ENCODE measurements at places on chromosomes 11 and 22.
A peak's percentile ranks its signal among the peaks of the same experiment; 100 is the strongest.

- no peak for DNase-seq
Observed at GRCh38 chr22:22519591-22519990, 479 bp downstream of the ZNF280A start.

DNA sequence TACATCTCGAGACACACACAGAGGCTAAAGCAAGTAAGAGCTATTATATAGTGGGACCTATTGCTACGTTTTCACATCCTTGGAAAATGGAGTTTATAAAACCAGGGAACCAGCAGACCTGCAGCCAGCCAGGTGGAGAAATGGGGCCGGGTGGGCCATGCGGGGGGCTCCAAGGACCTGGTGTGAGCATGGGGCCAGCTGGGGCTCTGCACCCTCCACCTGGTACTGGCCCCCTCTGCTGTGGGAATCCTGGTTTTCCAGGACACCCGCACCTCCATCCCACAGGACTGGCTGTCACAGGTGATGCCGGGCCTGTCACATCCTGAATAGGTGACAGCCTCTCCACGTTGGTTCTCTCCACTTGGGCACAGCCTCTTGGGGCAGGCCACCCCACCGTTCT lies 11.3 kb downstream of the DHCR7 start:
- DNase-seq: no peak

DNA sequence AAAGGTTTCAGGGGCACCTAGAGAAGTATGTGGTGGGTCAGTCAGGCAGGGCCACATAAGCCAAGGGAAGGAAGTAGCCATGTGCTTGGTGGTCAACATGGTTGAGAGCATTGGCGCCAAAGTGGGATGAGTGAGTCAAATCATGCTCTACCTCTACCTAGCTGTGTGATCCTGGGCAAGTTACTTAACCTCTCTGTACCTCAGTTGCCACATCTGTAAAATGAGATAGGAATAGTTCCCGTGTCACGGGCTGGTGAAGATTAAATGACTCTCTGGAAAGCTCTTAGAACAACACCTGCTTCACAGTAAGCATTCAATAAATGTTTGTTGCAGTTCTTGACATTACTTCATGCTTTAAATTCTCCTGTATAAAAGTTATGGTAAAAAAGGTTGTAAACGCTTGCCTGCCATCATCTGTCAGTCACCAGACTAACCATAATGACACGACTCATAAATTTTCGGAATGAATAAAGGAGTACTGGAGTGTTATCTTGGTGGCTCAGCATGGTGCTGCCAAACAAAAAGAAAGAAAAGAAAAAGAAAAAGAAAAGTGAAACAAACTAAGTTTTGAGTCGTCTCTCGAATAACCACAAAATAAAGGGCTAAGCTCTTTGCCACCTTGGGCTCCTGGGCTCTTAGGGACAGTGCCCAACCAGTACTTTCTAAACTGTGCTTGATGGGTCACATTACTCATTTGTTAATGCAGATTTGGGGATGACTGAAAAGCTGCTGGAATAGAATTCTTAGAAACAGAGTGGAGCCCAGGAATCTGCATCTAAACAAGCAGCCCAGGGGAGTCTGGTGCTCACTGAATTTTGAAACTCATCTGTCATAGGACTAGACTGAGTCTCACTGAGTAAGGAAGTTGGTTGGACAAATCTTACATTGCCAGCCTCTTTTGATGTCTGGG lies 107.6 kb downstream of the LDLRAD3 start:
- no peak for DNase-seq

GRCh38 chr22:27382947-27383346 lies 418.6 kb downstream of the MN1 start:
- DNase-seq: no peak

- DNase-seq: no peak
Observed at GRCh38 chr11:117127171-117127901, 16.8 kb upstream of the PAFAH1B2 start.

DNA sequence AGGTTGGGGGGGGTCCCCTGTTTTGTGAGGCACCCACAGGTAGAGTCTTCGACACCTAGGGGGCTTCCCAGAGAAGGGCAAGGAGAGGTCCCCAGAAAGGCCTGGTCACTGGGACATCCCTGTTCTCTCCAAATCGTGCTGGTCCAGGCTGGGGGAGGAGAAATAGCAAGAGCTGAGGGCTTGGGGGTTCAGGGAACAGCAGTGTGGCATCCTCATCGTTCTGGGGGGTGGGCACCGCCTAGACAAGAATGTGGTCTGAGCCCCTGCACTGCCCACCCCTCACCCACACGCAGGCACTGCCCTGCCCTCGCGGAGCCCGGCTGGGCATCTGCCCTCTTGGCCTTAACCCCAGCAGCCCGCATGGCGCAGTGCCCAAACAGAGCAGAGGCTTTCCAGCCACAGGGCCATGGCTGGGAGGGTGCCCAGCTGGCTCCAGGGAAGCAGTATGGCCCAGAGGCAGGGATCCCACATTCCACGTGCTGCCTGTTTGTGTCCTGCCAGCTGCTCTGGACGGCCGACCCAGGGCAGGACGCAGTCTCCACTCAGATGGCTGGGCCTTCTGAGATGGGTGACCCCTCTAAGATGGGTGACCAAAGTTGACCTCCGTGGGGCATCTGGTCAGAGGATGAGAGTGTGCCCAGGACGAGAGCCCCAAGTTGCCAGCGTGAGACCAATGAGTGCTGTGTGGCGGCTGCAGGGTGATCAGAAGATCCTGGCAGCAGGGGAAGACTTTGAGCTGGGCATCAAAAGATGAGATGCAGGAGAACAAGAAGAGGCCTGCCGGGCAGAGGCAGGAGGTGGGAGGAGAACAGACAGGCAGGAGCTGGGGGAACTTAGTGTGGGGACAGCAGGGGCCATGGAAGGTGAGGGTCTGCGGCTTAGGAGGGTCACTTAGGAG lies 14.4 kb downstream of the SCARF2 start:
- no peak for DNase-seq

GRCh38 chr11:67289651-67290479 lies 762 bp downstream of the ANKRD13D start:
- no peak for DNase-seq

GRCh38 chr11:130612291-130612851 lies 163.9 kb downstream of the ADAMTS15 start:
- DNase-seq: peak; percentile 85

DNA sequence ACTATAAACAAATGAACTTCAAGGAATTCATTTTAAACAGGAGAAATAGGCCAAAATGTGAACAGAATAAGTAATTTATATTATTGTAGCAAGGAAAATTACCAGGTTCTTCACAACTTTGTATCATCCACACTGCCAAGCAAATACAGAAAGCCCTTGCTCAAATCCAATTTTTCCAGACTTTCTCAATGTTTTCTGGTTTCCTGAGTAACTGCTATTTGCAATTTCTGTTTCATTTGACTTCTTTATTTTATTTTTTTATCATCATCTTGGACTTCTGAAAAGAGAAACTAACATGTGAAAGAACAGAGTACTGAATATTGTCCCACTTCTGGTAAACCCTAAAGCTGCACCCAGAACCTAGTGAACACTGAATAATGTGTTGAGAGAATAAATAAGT lies 61.0 kb downstream of the SLC1A2 start:
- DNase-seq: peak; percentile 23

GRCh38 chr11:12359761-12360160 lies 17.6 kb upstream of the PARVA start:
- DNase-seq: no peak

DNA sequence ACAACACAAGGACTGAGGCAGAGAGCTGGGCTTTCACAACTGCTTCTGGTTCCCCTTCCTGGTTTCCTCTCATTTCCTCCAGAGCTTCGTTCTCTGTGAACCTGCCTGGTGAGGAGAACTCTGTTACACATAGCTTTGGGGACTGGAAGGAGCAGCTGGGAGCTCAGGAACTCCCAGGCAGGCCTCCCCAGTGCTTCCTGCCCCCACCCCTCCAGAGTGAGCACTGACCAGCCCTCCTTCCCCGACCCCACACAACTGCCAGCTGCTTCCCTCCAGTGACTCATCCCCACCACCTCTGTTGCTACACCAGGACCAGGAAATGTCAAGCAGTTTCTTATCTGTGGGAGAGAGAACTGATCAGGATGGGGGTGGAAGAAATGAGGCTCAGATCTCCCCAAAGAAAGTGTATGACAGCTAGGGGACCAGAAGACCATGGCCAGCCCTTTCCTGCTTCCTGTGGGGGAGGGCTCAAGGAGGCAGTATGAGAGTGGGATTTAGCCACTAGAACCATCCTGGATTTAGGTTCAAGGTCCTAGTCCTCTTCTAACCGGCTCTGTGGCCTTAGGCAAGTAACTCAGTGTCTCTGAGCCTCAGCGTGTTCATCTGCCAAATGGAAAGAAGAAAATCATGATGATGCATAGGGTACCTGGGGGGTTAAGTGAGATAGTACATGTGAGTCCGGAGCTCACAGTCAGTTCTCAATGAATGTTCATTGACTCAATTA lies 4.5 kb upstream of the TP53I11 start:
- DNase-seq: peak; percentile 93

DNA sequence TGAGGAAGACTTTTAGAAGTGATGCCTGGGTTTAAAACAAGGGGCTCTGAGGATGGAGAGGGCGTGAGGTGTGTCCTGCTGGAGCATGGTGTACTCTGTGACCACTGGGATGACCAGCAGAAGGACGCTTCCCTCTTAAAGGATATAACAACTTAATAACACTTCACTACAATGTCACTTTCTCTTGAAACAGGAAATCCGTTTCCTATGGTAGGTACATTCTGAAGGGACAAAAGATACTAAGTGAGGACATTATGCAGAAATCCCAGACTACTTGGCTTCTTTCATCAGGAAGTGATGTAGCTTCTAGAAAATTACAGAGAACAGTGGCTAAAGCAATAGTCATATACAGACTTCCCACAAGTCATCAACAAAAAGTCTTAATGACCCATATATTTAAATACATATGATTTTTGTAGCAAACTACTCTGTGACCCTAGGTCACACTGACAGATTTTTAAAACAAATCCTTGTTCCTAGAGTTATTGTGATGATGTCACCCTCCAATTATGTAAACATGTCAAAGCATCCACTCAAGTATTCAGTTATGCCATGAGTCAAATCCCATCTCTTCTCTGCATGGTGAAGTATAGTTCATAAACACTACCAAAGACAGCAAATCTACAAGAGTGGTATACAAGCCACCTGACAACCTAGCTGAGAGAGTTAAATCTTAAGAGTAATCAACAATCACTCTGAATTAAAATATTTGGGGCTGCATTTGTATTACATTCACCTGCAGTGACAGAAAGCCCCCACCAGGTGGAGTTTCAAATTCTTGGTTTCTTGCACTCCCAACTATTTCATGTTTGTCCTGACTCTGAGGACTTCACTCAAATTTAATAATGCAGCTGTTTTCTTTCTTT lies 32.8 kb downstream of the PITPNB start:
- peak; percentile 91 for DNase-seq

GRCh38 chr22:24466716-24467328 lies 28.3 kb upstream of the UPB1 start:
- DNase-seq: peak; percentile 81

- DNase-seq: peak; percentile 38
Observed at GRCh38 chr11:10623797-10624761, 55.6 kb upstream of the LYVE1 start.

DNA sequence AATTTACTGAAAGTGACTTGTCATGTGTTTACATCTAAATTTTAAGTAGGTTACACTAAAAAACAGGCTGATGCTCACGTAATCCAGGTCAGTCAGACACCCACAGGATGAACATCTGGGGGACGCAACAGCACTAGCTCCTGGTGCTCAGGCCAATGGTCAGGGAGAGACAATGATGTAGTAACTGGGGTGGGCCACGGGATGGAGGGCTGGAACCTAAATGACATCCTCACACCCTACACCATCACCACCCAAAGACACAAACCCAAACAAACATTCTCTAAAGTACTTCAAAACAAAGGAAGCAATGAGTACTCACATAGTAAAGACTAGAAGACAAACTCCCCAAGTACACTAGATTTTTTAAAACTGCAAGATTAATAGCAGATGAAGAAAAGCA lies 53.5 kb upstream of the SLC25A1 start:
- DNase-seq: no peak

DNA sequence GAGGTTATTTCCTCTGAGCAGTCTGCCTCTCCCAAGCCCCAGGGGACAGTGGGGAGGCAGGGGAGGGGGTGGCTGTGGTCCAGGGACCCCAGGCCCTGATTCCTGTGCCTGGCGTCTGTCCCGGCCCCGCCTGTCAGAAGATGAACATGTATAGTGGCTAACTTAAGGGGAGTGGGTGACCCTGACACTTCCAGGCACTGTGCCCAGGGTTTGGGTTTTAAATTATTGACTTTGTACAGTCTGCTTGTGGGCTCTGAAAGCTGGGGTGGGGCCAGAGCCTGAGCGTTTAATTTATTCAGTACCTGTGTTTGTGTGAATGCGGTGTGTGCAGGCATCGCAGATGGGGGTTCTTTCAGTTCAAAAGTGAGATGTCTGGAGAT lies 3.1 kb downstream of the PIM3 start:
- DNase-seq: no peak

DNA sequence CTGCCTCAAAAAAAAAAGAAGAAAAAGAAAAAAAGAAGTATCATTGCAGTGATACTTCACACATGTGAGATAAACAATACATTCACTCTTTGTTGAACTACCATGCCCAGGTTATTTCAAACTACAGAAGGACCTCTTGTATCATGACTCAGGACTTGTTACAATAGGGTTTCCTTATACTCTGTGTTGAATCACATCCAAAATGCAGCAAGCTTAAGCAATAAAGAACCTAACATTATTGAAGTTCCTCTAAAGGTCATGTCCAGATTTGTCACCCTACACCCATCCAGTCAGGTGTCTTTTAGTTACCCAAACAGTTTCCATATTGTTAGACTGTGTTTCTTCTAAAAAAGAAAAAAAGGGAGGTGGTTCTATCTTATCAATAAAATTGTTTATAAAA lies 26.9 kb upstream of the ALKBH3 start:
- no peak for DNase-seq

Measured in mesenchymal stem cell (in vitro differentiated cells and primary cell).